ENCODE measurements at places on chromosomes 12 and 14.

DNA sequence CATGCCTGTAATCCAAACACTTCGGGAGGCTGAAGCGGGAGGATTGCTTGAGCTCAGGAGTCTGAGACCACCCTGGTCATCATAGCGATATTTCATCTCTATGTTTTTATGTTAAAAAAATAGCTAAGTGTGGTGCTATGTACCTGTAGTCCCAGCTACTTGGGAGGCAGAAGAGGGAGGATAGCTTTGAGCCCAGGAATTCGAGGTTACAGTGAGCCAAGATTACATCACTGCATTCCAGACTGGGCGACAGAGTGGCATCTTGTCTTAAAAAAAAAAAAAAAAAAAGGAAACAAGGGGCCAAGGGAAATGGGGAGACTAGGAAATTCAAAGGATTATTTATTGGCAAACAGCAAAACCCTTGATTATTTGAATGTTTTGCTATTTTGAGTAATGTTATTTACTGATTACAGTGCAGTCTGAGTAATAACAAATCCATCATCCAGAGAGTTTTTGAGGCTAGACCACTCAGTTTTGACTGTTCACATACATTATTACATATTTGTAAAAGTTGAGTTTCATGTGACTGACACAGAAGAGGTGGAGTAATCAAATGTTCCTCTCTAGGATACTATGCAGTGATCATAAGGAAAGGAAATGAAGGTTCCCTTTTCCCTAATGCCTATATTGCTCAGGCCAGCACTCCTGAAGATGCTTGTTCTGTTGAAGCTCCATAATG is 40.8 kb downstream of the PRKCH start:
- no peak for DNase-seq

- no peak for DNase-seq
Measured at GRCh38 chr12:117603316-117604113, 242.1 kb upstream of the NOS1 start.

DNA sequence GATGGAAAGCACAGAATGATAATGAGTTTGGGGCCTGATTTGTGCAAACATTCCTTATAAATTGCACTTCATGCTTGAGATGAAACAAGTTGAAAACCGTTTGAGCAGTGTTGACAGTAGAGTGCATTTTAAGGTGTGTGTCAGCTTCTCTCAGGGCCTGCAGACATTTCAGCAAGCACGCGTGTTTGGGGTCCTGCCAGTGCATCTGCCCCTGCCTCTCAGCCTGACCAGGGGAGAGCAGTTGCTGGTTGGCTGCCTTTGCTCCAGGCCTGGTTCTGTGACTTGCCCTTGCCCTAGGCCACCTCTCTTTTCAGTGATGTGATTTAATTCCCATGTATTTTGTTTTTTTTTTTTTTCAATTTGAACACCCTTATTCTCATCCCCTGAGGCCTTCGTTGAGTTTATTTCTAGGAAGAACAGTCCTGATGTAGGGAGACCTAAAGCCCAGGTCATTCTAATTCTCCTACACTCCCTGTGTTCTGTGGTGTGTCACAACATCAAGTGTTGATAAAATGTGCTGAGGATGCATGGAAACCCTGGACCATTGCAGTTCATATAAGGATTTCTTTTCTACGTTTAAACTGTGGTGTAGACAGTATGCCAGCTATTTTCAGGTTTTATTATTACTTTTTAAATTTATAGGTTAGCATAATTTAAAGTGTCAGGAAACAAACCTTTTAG is 40.1 kb upstream of the AMN start:
- DNase-seq, result no peak

- DNase-seq, result no peak
Measured at GRCh38 chr14:92122761-92123160, 992 bp downstream of the CPSF2 start.

- DNase-seq, result no peak
Measured at GRCh38 chr12:51524386-51524901, 66.6 kb upstream of the SCN8A start.

- DNase-seq, result peak; percentile 70
Measured at GRCh38 chr14:39015360-39015961, 87.6 kb downstream of the SEC23A start.

- DNase-seq, result peak; percentile 98
Measured at GRCh38 chr12:49233842-49234526, 30.9 kb upstream of the TUBA1C start.

GRCh38 chr14:35407306-35407630 is 2.7 kb upstream of the NFKBIA start:
- no peak for DNase-seq

Measured in AML-193 (cell line).